B cell (primary cell): ENCODE measurements at places on chromosomes 4 and X.
A peak's percentile ranks its signal among the peaks of the same experiment; 100 is the strongest.

GRCh38 chr4:169398316-169398715 is 127.6 kb upstream of the SH3RF1 start:
- DNase-seq, result no peak

GRCh38 chr4:144514736-144515135 is 131.2 kb upstream of the HHIP start:
- no peak for DNase-seq

GRCh38 chr4:122826553-122827257 is at the start of gene FGF2:
TSS of gene FGF2 (plus strand) at chr4:122826831. CDS start at chr4:122827175, 344 bp downstream.
- peak; percentile 38 for DNase-seq

DNA sequence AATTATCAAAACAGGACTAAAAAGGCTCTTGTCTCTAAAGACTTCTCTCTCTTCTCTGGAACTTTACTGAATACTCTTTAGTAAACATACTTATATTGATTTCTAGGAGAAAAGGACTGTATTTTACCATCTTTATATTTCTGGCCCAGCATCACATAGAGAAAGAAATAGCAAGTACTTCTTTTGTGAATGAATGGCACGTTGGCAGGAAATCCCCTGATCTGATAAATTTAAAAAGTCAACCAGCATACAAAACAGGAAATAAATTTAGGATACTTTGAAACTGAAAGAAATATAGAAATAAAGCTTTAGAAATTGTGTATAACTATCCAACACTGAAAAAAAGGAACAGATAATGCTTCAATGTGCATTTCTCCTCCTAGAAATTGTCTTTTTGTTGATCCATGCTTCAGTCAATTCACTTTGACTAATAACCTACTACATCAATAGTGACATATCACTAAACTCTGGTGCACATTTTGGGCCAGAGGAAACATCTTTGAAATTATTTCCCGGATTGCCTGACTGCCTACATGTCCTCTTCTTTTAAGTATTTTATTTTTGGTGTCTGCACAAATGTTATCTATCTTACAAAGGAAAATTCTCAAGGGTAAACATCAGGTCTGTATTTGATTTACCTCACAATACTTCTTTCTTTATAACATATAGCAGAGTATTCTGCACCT is 183.5 kb upstream of the FSTL5 start:
- no peak for DNase-seq

DNA sequence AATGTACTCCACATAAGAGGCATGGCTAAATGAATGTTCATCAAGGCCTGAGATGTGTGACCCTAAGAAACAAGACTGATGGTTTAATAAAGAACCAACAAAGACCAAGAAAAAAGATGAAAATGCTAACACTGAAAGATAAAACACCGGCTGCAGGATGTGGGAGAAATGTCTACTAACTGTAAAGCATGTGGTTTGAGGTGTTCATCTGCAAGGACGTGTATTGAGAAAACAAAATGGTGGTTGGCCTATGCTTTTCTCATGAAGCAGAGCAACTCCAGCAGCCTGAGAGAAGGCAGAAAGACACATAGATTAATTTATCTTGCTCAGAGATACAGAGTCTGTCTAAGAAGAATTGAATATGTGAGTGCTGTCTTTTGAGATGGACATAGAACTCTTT is 109.3 kb downstream of the KDR start:
- DNase-seq, result no peak

GRCh38 chr4:38800961-38801450 is 3.6 kb downstream of the TLR1 start:
- DNase-seq, result no peak

DNA sequence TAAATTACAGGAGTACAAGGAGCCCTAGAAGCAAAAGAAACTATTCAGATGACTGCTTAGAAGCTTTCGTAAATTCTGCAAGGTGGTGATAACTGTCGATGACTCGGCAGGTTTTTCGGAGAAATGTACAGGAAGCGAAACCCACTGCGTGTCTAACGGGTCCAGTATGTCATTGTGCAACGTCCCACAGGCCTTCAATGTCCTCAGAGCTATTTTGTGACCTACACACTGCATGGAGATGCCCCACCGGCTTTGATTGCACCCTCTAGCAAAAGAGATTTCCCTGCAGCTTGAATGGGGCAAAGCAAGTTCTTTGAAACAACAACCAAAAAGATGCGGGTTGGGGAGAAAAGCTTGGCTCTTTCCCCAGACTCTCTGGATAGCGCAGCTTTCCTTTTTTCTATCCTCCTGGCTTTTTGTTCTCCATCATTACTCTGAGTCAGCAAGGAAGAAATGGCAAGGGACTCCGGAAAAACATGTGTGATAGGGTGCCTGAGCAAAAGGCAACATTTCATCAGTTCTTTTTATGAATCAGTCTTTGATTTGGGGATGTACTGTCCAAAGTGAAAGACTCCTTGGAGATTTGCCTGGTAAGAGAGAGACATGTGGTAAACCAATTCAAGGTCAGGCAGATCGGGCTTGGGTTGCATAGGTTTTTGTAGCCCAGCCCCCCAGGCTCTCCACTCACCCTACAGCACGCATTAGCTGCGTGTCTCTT is 112.0 kb upstream of the TBL1X start:
- peak; percentile 46 for DNase-seq

GRCh38 chrX:133771086-133771646 is 214.2 kb downstream of the GPC3 start:
- no peak for DNase-seq

DNA sequence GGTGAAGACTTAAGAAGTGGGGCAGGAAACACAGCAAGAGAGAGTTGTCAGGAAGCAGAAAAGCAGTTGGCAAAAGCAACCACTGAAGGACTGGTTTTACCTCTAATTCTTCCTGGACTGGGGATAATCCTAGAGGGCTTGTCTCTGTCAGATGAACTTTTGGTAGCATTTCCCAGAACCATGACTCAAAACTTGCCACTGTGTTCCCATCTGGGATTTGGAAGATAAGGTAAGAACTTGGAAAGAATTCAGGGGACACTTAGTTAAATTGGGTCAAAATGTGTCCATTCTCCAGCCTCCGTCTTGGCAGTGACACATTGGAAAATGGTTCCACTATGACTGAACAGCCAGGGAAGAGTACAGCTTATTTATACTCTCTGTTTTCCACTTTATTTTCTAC is 55.7 kb downstream of the CD38 start:
- DNase-seq, result no peak

GRCh38 chr4:127194281-127194680 is 438.5 kb upstream of the INTU start:
- no peak for DNase-seq

DNA sequence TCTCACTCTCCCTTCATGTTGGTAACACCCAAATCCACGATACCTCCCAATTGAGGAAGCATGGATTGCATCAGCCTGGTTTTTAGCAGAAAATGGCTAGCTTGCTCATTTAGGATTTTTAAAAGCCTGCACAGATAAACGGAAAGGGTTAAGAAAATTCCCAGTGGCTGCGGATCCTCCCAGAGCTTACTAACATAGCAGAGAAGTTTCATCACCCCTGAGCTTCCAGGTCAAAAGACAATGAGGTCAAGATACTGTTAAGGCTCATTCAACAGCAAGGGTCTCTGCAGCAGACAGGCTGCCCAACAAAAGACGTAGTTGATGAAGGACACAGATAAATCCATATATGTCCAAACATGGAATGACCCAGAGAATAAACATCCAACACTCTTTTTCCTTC is 220.2 kb downstream of the ASMT start:
- DNase-seq, result no peak

GRCh38 chr4:184647266-184648053 is 1.8 kb downstream of the CASP3 start:
- DNase-seq, result peak; percentile 13
